Suppressor macrophage treated with lipopolysaccharide for 1 hour (primary cell): ENCODE measurements at places on chromosomes 2 and 18.
A peak's percentile ranks its signal among the peaks of the same experiment; 100 is the strongest.

DNA sequence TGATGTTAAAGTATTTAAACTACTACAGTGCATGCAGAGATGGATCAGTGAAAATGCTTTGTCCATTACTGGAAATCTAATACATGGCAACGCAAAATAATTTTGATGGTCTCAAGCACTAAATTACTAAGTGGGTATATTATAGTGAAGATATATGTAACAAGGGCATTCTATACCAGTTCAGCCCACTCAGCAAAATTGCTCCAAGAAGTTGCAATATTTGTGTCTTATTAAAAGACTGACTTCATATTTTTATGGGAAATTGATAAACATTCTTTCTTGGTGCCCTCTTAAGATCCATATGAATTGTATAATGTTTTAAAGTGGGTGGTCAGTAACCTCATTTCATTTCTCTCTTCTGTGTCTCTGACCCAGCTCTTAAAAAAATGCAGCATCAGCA is 343.1 kb upstream of the MEX3C start:
- DNase-seq = no peak

DNA sequence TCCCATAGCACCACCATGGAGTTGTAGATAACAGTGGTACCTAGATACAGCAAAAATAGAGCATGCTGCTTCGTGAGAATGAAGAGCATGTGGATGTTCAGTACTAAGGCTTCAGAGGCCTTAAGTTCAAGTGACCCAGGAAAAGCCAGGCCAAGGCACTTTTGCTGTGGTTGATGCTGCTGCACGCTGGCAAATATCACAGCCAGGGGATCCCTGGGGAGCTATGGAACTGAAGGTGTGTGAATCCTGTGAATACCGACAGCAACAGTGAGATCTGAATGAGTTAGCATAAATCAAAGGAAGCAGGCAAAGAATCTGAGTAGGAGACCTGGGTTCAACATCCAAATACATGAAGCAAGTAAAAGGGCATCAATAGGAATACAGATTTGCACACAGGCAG is 158.6 kb upstream of the THUMPD2 start:
- no peak for DNase-seq

GRCh38 chr2:227374158-227374557 is 4.9 kb downstream of the TM4SF20 start:
- DNase-seq = peak; percentile 74

- DNase-seq = no peak
These were observed 565.9 kb upstream of the ID2 start for GRCh38 chr2:8115966-8116365.

DNA sequence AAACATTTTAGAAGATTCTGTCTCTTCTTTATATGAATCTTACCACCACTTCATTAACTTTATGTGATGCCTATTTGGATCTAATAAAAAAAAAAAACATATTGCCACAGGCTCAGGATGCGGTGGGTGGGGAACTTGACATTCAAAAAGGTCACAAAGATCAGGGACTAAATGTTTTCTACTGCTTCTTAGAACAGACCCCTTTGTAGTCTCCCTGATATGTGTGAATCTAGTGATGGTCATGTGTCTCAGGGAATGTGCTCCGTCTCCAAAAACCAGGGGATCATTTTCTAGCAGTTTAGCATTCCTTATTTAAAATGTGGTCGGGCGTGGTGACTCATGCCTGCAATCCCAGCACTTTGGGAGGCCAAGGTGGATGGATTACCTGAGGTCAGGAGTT is 807.8 kb upstream of the CHAC2 start:
- no peak for DNase-seq

DNA sequence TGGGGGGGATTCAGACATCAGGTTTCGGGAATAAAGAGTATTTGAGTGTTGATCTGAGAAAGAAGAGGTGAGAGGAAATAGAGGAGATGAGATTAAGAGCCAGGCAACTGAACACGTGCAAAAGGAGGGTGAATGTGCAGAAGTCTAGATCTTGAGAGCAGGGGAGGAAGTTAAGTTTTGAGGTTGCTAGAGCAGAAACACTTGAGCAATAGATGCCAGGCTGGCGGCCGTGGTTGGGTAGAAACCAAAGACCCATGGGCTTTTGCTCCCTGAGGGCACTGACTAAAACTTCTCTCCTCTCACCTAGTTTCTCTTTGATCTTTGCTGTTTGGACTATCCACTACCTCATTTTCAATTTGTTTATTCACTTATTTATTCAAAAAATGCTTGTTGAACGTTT is 116.0 kb downstream of the CDC42EP3 start:
- DNase-seq = peak; percentile 52

DNA sequence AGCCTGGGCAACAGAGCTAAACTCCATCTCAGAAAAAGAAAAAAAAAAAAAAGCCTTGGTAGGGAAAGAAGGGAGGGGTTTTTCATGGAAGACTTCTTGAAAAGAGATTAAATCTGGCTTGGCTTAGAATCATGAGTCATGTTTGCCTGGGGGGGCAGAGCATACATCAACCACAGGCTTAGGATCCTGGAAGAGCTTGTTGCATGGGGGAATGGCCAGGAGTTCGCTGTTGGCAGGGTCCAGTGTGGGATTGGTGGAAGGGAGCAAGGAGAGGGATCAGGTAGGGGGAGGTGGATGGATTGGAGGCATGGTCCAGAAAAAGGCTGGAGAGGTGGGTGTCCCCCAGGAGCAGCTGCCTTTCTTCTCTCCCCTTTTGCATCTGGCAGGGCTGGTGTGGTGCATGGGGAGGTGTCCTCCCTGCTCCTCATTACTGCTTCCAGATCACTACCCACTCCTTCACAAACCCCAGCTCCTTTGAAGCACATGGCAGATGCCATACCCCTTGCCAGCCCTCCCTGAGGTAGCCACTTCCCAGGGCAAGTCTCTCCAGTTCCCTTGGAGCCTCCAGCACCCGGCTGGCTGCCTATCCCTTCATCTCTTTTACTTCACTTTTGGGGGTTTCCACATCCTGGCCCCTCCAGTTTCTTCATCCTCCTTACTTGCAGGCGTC is 2.5 kb downstream of the ARMC9 start:
- peak; percentile 29 for DNase-seq

- no peak for DNase-seq
These were observed 96.0 kb downstream of the MTCL1 start for GRCh38 chr18:8801263-8801901.

DNA sequence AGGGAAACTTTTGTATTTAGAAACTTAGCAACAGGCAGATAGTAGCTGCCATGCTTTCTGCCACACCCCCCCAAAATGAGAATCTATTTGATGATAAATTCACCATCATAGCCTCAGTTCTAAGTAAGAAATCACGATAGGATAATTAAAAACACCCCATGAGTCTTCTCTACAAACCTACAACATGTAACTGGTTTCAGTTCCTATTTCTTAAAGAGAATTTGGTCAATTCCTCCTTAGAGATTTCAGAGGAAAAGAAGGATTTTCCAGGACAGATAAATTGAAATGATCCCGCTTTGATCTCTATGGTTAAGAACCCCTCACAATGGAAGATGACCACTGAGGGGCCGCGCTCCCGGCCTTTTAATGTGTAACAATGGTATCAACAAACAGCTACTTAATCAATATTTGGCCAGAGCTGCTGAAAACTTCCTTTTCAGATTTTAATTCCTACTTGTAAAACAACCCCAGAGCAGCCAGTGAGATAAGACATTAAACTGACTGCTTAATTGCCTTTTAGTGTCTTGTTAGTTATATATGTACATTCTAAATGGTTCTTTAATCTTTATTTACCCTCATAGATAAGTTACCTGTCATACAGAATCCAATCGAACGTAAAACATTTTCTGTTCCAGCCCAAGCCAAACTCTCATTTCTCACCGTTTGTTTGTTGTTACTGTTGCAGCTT is 10.1 kb downstream of the PAX3 start:
- DNase-seq = no peak

GRCh38 chr2:47015206-47015605 is 99.6 kb upstream of the MCFD2 start:
- DNase-seq = no peak

DNA sequence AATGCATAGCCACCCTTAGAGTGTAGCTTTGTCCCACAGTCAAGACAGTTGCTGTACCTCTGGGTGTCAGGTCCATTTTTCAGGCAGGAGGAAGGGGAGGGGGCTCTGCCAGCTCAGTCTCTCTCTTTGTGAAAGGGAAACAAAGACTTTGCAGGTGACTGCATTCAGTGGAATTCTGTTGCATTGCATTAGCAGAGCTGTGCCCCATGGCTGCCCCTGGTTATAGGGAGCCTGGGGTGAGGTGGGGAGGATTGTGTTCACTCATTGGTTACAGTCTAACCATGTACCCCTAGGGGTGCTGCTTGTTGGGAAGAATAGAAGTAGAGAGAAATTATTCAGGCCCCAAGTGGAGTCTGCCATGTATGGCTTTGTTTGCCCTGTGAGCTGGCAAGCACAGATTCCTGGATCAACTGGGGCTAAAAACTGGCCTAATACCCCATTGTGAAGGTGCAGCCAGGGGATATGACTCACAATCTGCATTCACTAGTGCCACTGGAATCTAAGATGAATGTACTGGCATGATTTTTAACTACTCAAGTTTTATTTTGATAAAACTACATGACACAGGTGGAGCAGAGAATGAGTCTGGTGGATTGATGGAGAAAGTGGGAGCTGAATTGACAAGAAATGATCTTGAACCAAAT is 118.4 kb downstream of the SH3BP4 start:
- no peak for DNase-seq

GRCh38 chr2:218128781-218129457 is 3.1 kb downstream of the CXCR2 start:
- DNase-seq = peak; percentile 18

GRCh38 chr2:15914596-15915385 is 25.6 kb upstream of the MYCN start:
- DNase-seq = no peak

- peak; percentile 40 for DNase-seq
These were observed 286.2 kb upstream of the EPAS1 start for GRCh38 chr2:46010925-46011490.

DNA sequence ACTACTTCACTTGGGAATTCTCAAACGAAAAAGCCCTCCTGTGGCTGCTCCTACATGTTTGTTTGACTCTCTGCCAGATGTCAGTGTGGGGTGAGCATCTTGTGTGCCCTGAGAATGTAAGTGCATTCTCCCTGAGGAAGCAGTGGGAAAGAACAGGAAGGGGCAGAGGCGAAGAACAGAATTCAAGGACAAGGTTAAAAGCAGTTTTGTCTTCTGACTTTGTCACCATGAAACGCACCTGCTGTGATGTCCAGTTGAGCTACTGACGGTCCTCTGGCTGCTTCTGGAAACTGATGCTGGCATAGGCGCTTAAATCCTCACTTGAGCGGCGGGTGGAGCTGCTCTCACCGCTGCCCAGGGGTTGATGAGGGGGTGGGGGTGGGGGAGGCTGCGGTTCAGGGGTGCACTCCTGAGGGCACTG is 4.9 kb downstream of the IRS1 start:
- no peak for DNase-seq

DNA sequence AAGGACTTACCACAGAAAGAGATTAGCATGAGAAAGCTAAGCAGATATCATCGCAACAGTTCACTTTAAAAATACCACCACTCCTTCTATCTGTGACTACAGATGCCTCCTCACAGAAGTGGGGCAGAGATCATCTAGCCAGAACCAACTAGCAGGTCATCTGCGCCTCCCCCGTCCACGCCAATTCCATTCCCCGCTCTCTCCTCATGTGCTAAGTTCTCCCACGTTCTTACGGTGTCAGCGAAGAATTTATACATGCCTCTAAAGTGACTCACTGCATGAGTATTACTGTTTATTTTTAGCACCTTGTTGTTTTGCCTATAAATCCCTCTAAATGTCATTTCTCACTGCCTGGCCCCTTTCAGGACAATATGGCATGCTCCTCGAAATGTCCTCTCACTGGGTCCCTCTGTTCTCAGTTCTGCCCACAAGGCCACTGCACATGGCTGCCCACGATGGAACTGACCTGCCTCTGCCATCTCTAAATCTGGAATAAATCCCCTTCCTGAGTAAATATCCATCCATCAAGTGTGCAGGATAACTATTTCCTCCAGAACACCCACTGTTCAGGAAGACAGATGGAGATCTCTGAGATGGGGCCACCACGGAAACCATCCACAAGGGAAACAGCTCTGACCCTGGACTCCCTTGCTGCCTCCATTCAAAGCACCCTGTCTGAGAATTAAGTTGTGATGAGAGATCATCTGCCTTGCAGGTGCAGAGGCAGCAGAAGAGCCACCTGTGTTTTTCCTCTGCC is 137.7 kb downstream of the IRS1 start:
- DNase-seq = no peak

DNA sequence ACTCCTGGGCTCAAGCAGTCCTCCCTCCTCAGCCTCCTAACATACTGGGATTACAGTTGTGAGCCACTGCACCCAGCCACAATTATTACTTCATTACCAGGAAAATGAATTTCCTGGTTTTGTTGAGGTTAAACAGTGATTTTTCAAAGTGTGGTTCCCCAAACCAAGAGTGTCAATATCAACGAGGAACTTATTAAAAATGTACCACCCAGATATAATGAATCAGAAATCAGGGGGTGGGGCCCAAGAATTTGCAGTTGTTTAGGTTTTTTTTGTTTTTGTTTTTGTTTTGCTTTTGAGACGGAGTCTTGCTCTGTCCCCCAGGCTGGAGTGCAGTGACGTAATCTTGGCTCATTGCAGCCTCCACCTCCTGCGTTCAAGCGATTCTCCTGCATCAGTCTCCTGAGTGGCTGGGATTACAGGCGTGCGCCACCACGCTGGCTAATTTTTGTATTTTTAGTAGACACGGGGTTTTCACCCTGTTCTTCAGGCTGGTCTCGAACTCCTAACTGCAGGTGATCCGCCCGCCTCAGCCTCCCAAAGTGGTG is 94.1 kb downstream of the WDSUB1 start:
- peak; percentile 63 for DNase-seq

- no peak for DNase-seq
These were observed 535.2 kb downstream of the METTL4 start for GRCh38 chr18:2036086-2036485.

- peak; percentile 29 for DNase-seq
These were observed 85.1 kb upstream of the ATL2 start for GRCh38 chr2:38462121-38462661.

- DNase-seq = no peak
These were observed 89.0 kb downstream of the MARCHF4 start for GRCh38 chr2:216283038-216283900.

DNA sequence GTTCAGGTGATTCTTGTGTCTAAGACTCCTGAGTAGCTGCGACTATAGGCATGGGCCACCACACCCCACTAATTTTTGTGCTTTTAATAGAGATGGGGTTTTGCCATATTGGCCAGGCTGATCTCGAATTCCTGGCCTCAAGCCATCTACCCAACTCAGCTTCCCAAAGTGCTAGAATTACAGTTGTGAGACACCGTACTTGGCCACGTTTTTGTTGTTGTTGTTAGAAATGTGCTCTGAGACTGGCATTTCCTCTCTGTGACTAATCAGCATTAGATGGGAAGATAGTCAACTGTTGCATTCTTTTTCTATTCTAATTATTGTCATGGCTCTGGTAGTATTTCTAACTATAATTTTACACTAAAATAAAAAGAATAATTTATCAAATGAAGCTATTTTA is 191.7 kb downstream of the CAMKMT start:
- DNase-seq = no peak

GRCh38 chr2:1972948-1973347 is 228.6 kb upstream of the PXDN start:
- no peak for DNase-seq

- DNase-seq = peak; percentile 26
These were observed 186.0 kb downstream of the AFF3 start for GRCh38 chr2:99956232-99957030.
